ENCODE measurements at places on chromosomes 1 and 21.
A peak's percentile ranks its signal among the peaks of the same experiment; 100 is the strongest.

- DNase-seq: no peak
These were observed 12.3 kb upstream of the LDLRAD2 start for GRCh38 chr1:21799730-21800129.

DNA sequence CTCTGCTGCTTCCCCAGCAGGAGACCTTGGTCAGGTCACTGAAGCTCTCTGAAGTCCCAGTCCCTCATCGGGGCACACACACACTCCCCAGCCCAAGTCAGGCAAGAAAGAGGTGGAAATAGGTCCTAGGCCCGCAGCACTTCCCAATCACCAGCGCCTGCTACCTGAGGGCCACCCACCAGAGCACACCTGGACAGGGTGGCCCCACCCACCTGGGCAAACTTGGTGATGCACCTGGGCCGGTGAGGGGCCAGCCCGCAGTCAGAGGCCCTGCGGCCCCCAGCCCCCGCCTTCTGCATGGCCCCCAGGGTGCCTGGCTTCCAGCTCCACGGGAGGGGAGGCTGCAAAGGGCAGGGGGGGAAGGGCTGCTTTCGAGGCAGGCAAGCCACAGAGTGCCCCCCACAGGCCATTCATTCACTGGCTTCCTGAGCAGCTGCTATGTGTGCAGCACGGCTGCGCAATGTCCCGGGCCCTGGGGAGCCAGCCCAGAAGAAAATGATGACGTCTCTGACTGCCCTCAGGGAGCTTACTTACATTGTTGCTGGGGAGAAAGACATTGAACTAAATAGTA lies 4.7 kb downstream of the SH2D5 start:
- peak; percentile 27 for DNase-seq

GRCh38 chr21:34078915-34079314 lies 5.5 kb downstream of the MRPS6 start:
- no peak for DNase-seq

GRCh38 chr1:183239220-183239742 lies 53.2 kb downstream of the LAMC2 start:
- no peak for DNase-seq

DNA sequence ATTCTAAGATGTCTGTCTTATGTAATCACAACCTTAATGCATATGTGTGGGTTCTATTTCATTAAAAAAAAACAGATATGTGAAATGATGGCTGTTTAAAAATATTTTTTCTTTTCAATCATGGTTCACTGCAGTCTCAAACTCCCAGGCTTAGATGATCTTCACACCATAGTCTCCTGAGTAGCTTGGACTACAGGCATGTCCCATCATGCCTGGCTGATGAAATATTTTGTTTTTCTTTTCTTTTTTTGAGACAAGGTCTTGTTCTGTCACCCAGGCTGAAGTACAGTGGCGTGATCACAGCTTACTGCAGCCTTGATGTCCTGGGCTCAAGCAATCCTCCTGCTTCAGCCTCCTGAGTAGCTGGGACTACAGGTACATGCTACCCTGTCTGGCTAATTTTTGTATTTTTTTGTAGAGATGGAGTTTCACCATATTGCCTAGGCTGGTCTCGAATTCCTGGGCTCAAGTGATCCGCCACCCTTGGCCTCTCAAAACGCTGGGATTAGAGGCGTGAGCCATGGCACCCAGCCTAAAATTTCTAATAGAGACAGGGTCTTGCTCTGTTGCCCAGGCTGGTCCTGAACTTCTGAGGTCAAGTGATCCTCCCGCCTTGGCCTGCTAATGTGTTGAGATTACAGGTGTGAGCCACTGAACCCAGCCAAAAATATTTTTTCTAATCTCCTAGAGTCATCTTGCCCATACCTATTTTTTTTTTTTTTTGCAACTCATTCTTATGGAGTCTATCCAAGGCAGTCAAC lies 67.6 kb downstream of the GIPC2 start:
- DNase-seq: no peak

Data from iris pigment epithelial cell (primary cell).